Osteocyte (in vitro differentiated cells): ENCODE measurements at places on chromosomes 3 and 15. TPM values are rescaled to one million over a fixed set of nuclear protein-coding genes. Genes with fewer than 3 reads are reported as not detected.
A peak's percentile ranks its signal among the peaks of the same experiment; 100 is the strongest.

GRCh38 chr3:163809540-163809993 lies 1268.7 kb downstream of the SI start:
- H3K4me1 ChIP-seq, result peaks cover 3% of the 10 kb centered on the region
- no peak for DNase-seq
- H3K27me3 ChIP-seq, result no peaks in the 10 kb centered on the region
- H3K4me3 ChIP-seq, result no peak overlapping the region
- no peak overlapping the region for H3K27ac ChIP-seq

DNA sequence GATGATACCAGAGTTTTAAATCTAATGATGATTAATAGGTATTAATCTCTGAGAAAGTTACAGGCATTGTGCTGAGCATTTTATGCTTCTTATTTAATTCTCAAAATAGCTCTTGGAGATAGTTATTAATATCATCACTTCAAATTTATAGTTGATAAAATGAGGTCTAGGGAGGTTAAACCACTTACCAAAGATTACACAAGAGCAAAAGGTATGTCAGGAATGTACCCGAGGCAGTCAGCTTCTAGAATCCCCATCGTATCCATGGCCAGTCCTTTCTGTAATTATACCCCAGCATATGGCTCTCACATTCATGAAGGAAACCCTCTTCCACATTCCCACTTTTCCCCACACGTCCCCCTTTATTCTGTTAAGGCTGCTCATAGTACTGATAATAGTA lies 421.3 kb downstream of the PYDC2 start:
- H3K27ac ChIP-seq, result no peak overlapping the region
- H3K4me1 ChIP-seq, result peaks cover 5% of the 10 kb centered on the region
- H3K36me3 ChIP-seq, result no peaks in the 10 kb centered on the region

DNA sequence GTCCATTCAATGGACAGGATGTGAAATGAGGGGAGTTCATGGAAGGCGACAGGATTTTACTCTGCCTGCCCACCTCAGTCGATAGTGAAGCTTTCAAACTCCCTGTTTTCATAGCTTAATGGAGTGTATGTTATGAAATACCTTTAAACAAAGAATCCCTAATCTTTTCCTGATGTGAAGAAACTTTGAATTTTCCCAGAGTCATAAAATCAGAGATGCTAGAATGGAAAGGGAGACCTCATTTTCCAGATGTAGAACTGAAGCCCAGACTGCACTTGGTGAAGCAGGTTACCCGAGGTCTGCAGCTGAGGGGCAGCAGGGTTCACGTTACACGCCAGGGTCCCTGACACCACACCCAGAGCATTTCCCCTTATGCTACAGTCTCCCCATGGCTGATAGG lies 34.7 kb upstream of the LACTB start:
- no peaks in the 10 kb centered on the region for H3K36me3 ChIP-seq
- peak overlapping the region; percentile 44 for H3K27ac ChIP-seq
- no peak overlapping the region for H3K4me3 ChIP-seq
- no peak for DNase-seq

DNA sequence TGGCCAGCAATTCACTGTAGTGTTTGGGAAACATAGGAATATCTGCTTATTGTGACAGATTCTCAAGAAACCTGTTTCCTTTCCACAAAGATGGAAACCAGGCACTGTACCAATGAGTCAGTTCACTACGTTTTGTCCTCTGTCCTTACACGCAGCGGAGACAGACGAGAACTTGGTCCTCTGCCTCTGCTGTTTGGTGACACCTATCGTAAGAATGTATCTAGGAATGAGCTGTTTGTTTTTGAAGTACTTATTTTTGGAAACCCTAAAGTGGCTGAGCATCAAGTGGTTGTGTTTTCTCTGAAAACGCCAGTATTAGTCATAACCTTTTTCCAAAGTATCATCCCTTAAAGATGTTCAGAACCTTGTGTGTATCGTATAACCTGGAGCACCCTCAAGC lies 93.0 kb downstream of the PGPEP1L start:
- no peak overlapping the region for H3K4me3 ChIP-seq
- peak overlapping the region; percentile 63 for H3K27ac ChIP-seq
- peaks cover 60% of the 10 kb centered on the region for H3K36me3 ChIP-seq
- H3K27me3 ChIP-seq, result no peaks in the 10 kb centered on the region
- no peak for DNase-seq

ACAD11 gene
- total RNA-seq, result 20.7 and 22.6 TPM in 2 replicates

CLDN11 gene
- total RNA-seq, result 10.8 and 13.8 TPM in 2 replicates

LRRC34 gene
- total RNA-seq, result 1.5 and 2.0 TPM in 2 replicates

THRB gene
- total RNA-seq, result 3.6 and 4.6 TPM in 2 replicates
